ENCODE measurements at places on chromosomes 13 and 19. TPM values are rescaled to one million over a fixed set of nuclear protein-coding genes. Genes with fewer than 3 reads are reported as not detected.

The MTUS2 gene
- total RNA-seq: not detected

The NLRP5 gene
- total RNA-seq: not detected

The PBX4 gene
- 37.3 TPM for total RNA-seq

The IGLON5 gene
- 0.16 TPM for total RNA-seq

The C2CD4C gene
- total RNA-seq: not detected
